HT-29 (cell line): ENCODE measurements at places on chromosomes 1 and 21.

DNA sequence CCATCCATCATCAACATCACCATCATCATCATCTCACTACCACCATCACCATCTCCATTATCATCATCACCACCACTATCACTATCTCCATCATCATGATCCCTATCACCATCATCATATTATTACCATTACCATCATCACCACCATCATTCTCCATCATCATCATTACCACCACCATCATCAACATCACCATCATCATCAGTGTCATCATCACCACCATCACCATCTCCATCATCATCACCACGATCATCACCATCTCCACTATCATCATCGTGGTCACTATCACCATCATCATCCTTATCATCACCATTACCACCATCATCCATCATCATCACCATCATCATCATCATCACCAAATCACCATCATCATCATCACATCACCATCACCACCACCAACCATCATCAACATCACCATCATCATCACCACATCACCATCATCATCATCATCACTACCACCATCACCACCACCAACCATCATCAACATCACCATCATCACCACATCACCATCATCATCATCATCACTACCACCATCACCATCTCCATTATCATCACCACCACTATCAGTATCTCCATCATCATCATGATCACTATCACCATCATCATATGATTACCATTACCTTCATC lies 202.1 kb upstream of the VAMP3 start:
- no peak for DNase-seq

DNA sequence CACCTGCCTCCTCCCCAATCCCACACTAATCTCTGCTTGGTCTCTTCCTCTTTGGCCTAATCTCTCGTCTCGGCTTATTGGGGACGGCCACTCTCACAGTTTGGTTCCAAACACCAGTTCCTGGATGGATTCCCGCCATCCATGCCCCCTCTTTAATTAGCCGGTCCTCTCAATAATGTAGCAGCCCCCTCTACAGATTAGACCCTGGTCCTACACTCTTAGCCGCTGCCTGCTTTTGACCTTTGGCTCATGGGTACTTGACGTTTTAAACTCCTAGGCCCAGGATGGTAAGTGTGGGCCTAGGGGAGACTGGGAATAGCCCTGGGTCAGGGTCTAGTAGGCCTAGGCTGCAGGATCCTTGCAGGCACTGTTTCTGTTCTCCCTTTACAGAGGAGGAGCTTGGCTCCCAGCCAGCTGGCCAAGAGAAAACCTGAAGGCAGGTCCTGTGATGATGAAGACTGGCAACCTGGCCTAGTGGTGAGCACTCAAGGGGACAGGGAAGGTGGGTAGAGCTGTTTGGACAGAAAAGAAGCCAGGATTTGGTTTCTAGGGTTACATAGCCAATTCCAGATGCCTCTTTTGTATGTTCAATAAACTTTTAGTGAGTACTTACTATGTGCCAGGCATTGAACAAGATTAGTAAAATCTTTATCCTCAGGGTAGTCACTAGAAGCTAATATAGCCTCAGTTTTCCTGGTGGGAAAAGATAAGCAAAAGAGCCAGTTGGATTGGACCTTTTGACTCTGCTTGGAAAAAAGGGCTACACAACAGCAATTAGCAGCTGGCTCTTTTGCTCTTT lies 758 bp downstream of the RAD54L start:
- peak; percentile 76 for DNase-seq

DNA sequence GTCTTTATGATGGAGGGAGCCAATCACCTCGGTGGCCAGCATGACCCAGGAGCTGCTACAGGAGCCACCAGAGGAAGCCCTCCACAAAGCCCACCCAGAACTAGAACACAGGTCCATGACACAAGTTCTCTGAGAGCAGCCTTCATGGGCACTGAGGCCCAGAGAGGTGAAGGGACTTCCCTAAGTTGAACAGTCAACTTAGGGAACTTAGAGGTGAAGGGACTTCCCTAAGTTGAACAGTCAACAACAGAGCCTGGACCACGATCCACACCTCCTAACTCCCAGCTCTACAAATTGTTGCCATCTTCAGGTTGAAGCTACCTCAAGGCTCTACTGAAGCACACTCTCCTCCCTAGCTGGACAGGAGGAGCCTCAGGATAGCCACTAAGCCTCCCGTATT lies 132.7 kb downstream of the CCDC185 start:
- no peak for DNase-seq

GRCh38 chr21:45655124-45655523 lies 11.6 kb downstream of the PCBP3 start:
- no peak for DNase-seq

GRCh38 chr1:201511941-201512539 lies 5.1 kb upstream of the CSRP1 start:
- peak; percentile 49 for DNase-seq

DNA sequence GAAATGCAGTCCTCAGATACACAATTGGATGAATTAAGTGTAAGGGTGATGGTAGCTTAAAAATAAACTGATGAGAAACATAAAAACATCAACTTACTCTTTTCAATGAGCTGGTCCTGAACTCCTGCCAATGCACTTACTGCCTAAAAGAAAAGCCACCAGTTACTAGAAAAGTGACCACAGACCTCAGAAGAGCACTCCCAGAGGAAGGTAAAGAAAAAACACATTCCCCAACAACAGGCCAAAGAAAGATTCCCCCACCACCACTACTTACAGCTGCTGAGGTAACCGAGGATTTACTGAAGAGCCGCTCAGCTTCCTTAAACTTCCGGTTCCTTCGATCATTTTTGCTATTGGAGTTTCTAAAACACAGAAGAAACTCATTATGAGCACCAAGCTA lies 5.4 kb downstream of the MEAF6 start:
- peak; percentile 34 for DNase-seq

DNA sequence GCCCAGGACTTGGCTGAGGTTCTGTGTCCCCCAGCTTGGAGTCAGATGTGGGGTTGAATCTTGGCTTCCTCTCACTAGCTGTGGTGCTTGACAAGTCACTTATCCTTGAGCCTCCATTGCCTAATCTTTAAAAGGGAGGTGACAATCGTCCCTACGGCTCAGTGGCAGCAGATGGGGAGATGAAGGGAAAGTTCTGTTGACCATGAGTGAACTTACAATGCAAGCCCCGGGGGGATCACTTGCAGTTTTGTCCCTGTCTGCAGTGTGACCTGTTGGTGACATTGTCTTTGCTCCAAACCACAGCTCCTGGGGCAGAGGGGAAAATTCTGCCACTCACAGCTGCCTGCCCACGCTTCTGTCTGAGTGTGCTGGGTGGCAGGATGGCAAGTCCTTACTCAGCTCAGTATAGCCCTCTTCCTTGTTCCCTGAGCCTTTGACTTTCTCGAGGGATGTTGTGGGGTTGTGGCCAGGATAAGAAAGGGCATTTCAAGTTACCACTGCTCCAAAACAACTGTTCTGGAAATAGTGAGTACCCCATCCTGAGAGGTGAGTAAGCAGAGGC lies 1.7 kb downstream of the PCSK9 start:
- DNase-seq: no peak

DNA sequence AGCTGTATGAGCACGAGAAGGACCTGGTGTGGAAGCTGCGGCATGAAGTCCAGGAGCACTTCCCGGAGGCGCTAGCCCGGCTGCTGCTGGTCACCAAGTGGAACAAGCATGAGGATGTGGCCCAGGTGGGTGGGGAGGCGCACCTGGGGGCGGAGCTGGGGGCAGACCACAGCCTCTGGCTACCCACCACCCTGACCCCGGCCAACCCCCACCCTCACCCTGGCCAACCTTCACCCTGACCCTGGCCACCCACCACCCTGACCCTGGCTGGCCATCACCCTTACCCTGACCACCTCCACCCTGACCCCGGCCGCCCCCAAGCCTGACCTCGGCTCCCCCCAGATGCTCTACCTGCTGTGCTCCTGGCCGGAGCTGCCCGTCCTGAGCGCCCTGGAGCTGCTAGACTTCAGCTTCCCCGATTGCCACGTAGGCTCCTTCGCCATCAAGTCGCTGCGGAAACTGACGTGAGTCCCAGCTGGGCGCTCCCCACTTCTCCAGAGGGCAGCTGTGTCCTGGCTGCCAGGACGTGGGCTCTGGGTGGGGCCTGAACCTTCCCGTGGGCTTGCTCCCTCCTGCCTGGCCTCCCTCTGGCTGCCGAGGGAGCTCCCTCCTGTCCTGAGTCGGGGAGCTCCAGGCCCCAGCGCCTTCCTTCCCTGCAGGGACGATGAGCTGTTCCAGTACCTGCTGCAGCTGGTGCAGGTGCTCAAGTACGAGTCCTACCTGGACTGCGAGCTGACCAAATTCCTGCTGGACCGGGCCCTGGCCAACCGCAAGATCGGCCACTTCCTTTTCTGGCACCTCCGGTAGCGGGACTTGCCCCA lies 69.5 kb downstream of the PIK3CD start:
- peak; percentile 41 for DNase-seq

DNA sequence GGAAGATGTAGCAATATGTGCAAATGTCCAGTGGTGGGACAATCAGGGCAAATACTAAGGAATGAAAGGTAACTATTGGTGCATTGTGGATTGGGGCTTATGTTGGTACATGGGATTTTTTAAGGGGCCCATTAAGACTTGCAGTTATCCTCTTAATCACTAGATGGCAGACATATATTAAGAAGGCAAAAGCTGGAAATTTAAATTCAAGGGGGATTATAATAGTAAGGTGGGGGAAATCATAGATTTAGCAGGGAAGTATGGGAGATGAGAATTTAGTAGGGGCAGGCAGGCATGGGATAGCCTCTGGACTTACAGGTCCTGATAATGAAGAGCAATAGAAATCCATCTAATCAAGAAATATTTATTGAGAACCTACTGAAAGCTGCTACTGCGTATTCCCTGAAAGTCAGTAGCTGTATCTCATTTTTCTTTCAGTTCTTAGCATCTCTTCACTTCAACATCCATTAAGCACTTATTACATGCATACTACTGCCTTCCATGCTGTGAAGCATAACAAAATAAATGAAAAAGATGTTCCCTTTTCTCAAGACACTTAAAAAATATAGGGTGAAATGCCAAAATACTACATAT lies 251.8 kb downstream of the CRB1 start:
- DNase-seq: peak; percentile 13

- no peak for DNase-seq
These were observed 78.1 kb upstream of the RAB4A start for GRCh38 chr1:229192853-229193252.

DNA sequence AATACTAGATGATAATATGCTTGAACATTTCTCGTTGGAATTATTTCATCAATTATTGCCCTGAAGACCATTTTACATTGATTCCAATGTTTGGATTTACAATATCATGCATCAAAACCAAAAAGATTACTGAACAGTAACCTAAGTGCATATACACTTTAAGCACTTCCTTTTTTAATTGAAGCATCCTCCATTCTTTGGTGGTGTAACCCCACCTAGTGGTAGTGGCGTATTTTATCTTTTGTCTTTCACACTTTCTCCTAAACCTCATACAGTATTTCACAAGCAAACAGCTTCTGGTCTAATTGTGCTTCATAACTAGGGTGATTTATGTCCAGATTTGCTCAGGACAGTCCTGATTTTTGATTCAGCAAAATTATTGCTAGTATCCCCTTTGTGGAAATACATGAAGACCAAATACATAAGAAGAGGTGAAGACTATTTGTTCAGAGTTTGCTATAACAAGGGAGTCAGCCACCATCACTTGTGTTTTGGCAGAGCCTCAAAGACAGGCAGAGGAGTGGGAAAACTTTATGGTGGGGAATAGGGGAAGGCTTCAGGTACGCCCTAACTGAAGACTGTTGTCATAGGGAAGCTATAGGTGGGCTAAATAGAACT lies 3.4 kb upstream of the NVL start:
- peak; percentile 81 for DNase-seq

DNA sequence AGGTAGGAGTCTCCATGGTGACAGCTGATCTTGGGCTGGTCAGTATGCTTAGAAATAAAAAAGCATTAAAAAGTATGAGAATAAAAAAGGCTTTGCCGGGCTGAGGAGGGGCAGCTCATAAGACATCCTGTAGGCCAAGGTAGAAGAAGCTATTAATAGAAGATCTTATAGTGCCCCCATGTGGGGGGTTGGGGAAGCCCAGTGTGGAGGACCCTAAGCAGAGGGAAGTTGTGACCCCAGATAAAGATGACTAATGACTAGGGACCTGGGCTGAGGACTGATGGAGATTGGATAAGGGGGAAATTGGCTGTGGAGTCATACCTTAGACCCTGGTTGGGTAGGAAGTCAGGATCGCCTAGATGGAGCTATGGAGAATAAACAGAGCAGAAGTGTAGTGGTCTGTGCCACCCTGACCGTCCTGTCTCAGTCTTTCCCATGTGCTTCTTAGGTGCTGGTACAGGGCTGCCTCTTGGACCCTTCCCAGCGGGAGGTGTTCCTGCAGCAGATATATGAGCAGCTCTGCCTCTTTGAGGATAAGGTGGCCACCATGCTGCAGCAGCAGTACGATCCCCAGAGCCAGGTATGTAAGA lies 25.0 kb downstream of the SZT2 start:
- DNase-seq: peak; percentile 82

DNA sequence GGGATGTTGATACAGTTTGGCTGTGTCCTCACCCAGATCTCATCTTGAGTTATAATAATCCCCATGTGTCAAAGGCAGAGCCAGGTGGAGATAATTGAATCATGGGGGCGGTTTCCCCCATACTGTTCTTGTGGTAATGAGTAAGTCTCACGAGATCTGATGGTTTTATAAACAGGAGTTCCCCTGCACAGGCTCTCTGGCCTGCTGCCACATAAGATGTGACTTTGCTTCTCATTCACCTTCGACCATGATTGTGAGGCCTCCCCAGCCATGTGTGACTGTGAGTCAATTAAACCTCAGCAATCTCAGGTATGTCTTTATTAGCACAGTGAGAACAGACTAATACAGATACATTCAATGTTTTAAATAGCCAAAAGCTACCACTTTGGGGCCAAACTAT lies 41.1 kb downstream of the SLC35F3 start:
- DNase-seq: no peak

GRCh38 chr1:248696774-248697173 lies 5.8 kb downstream of the OR14I1 start:
- no peak for DNase-seq

GRCh38 chr1:10835822-10836421 lies 39.5 kb upstream of the CASZ1 start:
- peak; percentile 69 for DNase-seq

- DNase-seq: no peak
These were observed 78.7 kb downstream of the PAPPA2 start for GRCh38 chr1:176541663-176542062.

DNA sequence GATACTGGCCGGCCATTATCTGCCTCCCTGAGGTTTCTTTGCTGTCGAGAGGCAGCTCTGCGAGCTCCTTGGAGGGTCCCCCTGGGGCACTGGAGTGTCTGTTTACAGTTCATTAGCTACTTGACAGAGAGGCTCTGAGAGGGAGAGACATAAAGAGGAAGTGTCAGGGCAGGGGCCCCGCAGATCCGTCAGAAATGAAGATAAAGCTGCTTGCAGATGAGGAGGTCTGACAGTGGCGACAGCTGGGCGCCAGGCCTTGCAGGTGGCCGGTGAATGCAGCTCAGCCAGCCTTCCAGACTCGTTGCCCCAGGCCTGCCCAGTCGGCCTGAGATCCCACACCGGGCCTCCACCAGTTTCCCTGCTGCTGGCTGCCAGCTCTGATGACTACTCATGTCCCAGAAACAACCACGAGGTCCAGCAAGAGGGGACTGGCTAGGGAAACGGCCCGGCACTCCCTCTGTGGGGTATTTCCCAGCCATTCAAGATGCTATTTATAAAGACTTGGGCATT lies 84.7 kb downstream of the DISP3 start:
- DNase-seq: no peak

GRCh38 chr1:29540801-29541357 lies 304.6 kb downstream of the PTPRU start:
- no peak for DNase-seq
